ENCODE measurements at places on chromosomes 5 and 9.

- DNase-seq, result no peak
Observed at GRCh38 chr5:170788626-170789304, 5.2 kb downstream of the GABRP start.

DNA sequence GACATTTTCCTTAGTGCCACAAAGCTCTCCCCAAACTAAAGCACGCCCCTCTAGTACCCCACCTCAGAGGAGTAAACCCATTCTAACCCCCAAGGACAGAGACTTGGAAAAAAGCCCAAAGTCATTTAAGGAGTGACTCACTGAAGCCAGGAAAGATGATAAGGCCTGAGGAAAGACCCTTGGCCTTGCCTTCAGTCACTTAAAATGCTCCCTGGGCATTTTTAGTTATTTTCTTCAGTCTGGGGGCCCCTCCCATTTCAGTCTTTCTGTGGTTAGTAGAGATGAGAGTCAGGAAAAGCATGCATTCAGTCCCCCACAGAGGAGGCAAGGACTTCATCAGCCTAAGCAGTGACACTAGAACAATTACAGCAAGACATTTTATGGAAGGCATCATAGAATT lies 13.7 kb upstream of the TLX3 start:
- no peak for DNase-seq

DNA sequence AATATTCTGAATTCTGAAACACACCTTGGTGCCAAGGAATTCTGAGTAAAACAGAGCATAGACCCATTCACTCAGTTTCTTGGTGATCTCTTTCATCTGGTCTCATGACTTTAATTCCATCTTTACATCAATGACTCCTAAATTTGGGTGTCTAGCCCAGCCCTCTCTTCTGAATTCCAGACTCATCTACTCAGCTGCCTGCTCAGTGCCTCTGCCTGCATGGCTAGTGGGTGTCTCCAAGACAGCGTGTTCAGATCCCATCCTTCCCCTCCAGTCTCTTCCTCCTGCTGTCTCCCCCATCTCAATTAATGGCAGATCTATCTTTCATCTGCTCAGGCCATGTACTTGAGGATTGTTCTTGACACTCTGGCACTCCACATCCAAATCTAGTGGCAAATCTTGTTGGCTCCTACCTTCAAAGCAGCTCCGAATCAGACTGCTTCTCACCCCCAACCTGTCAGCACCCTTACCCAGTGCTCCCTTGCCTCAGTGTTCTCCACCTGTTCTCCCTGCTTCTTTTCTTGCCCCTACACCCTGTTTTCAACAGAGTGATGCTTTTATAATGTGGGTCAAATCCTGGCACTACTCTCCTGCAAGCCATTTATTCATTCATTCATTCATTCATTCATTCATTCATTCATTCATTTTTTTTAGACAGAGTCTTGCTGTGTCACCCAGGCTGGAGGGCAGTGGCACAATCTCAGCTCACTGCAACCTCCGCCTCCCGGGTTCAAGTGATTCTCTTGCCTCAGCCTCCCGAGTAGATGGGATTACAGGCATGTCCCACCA lies 5.3 kb downstream of the CAVIN4 start:
- DNase-seq, result no peak

DNA sequence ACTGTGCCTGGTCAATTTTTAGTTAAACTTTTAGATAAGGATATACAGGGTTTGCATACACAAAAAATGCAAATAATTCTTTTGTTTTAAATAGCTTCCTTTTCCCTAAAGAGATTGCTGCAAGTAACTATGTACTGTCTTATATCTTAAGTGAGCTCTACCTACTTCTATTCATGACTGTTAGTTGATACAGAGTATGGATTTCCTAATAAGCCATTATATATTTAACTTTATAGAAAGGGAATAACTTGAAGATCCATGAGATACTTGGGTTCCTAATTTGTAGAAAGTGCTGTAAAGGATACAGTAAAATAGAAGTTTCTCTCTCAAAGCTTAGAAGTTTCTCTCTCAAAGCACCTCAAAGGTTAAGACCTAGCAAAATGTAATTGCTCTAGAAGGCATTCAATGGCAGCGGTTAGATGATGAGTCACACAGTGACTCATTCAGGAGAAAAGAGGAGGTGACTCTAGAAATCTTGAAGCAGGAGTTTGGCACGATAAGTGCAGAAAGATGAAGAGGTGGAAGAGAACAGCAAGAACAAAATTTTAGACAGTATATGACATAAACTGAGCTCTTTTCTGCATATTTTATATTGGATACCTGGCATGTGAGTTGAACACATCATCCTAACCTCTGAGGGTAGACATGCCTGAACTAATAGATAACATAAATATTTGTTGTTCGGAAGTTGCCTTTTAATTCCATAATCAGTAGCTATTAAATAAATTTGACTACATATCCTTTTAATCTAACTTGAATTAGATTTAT lies 5.5 kb upstream of the DNAJC21 start:
- no peak for DNase-seq

- no peak for DNase-seq
Observed at GRCh38 chr5:174491265-174491664, 233.1 kb upstream of the MSX2 start.

GRCh38 chr5:150138551-150139265 lies 16.9 kb downstream of the PDGFRB start:
- no peak for DNase-seq

GRCh38 chr9:131720330-131720729 lies 19.5 kb downstream of the RAPGEF1 start:
- DNase-seq, result no peak

- DNase-seq, result no peak
Observed at GRCh38 chr5:30069441-30070263, 1123.8 kb upstream of the CDH6 start.

- DNase-seq, result no peak
Observed at GRCh38 chr9:11340654-11341053, 727.9 kb upstream of the PTPRD start.

DNA sequence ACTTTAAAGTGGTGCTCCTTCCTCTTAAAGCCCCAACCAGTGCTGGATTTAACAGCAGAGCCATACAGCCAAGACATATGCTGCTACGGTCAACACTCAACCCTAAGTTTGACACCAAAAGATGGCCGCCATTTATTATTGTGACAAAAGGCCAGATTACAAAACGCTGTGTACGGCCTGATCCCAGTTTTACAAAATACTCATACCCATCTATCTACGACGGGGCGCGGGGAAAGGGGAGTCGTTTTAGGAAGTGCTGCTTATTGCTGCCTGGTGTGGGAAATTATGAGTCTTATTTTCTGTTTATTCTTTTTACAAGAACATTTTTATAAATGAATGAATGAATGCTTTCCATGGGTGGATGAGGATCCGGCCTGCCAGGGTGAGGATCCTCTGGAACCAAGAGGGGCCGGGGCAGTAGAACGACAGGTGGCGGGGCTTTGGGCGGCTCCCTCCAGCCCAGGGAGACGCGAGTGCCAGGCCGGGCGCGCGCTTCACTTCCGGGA lies 457 bp upstream of the IDNK start:
- peak; percentile 46 for DNase-seq
